ENCODE measurements at places on chromosomes 7 and 10.
A peak's percentile ranks its signal among the peaks of the same experiment; 100 is the strongest.

DNA sequence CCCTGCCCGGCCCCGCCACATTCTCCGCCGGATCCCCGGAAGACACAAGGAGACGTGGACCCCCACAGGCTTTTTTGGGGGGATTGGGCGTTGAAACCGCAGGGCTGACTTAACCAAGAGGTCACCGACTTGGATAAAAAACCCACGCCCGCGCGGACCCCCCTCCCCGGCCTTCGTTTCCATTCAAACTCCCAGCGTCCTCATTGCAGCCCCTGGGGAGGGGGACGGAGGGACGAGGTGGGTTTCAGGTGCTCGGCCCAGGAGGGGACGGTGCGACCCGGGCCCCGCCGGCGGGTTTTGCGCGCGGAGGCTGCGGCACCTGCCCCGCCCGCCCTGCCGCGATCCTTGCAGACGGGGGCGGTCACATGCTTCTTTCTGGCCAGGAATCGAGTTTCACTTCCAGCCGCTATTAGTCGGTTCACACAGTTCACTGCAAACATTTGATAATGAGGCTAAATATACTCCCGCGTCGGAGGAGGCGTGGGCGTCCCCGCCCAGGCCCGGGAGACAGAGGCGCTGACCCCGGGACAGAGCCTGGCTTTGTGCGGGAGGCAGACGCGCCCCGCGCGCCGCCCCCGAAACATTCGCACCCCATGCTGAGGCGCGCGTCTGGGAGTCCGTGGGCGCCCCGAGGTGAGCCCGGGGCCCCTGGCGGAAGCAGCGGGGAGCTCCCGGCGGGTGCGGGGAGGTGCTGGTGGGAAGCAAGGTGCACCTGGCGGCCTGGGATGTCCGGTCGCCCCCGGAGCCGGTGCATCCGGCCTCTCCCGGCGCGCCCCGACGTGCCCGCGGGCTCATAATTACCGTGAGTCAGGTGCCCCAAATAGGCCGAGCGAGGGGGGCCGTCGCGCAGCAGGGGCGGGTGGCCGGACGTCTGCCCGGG, 2.7 kb upstream of the PDGFA start:
- DNase-seq, result peak; percentile 61

- no peak for DNase-seq
These were observed 13.1 kb downstream of the GNAI1 start for GRCh38 chr7:80147543-80148391.

DNA sequence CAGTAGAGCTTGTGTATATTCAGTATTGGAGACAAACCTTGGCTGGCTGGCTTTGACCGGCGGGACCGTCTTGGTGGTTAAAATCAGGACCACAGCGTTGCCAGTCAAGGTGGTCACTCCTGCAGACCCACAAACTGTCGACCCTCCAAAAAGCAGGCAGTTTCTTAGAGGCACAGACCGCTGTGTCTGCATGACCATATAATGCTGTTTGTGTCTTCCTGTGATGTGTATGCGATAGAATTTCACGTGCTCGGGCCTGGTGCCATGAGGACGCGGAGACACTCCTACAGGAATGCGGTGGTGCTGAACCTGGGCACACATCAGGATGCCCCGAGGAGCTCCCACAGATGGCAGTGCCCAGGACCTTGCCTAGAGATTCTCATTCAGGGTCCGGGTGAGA, 34.8 kb downstream of the BNIP3 start:
- DNase-seq, result no peak

GRCh38 chr10:97596101-97597082, 6.9 kb downstream of the C10orf62 start:
- no peak for DNase-seq

GRCh38 chr10:53331460-53331859, 558.9 kb upstream of the MBL2 start:
- no peak for DNase-seq

GRCh38 chr7:137727413-137727812, 119.4 kb downstream of the DGKI start:
- no peak for DNase-seq

DNA sequence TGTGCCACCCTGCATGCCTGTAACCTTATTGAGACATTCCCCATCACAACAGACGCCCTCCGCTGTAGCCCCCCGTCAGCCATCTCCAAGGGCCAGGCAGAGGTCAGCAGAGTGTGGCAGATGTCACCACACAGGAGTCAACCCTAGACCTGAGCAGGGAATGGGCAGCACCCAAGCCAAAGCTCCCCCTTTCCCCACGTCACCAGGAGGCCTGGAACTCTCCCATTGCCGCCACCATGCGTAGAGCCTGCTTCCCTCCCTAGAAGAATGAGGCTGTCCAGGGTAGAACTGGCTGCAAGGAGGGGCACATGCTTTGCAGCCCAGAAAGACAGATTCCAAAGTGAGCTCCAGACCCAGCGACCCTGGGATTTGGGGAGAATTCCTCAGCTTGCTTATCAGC, 342.9 kb downstream of the TNS3 start:
- DNase-seq, result no peak
